Effector memory CD8-positive, alpha-beta T cell (primary cell): ENCODE measurements at places on chromosomes 5 and 9.
A peak's percentile ranks its signal among the peaks of the same experiment; 100 is the strongest.

DNA sequence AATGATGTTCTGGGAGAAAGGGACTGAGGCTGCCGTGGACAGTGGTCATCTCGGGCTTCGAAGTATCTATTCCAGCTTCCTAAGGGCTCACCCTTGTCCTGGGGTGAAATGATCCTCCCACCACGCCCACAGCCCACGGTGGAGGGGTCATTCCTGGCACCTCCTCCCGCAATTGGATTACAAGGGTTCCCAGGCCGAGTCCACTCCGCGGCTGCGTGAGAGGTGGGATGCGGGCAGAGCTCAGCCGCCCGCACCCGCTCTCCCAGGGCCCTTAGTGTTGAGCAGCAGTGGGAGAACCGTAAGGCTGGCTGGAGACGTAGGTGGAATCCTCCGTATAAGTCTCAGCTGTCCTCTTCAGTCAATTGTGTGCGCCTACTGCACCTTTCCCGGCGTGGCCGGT is 273.3 kb upstream of the ADAMTS16 start:
- DNase-seq, result no peak

GRCh38 chr5:65830856-65831255 is 95.5 kb upstream of the ERBIN start:
- no peak for DNase-seq

DNA sequence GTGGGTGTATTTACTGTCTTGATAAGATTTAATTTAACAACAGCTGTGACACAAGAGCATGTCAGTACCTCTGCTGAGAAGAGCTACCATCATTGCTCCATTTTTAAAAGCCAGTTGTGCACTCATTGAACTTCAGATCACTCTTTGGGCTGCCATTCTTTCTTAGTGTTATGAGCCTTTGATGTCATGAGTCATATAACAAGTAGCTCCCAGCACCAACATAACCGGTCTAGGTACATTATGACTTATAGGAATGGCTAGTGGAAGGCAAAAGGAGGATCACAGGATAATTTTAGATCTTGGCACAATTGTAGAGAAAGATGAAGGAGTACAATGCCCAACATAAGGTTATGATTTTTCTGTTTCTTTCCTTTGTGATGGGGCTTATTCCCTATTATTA is 170.8 kb upstream of the FBN2 start:
- no peak for DNase-seq

DNA sequence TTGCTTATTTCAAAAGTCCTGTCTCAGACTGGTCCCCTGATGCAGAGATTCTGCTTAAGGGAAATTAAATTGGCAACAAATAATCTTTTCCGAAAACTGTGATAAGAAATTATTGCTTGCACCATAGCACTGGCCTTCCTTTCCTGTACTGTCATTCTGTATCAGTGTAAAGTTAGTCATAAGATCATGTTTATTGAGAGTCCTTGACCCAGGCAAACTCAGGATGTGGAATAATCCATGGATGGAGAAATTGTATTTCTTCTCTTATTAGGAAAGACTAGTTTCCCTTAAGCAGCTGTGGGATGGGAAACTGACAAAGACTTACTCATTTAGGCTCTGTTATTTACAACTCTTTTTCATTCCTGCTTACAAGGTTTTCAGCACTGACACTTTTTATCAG is 83.0 kb upstream of the RANBP6 start:
- no peak for DNase-seq

- DNase-seq, result peak; percentile 4
Measured at GRCh38 chr5:73096239-73096575, 24.2 kb upstream of the TMEM171 start.

DNA sequence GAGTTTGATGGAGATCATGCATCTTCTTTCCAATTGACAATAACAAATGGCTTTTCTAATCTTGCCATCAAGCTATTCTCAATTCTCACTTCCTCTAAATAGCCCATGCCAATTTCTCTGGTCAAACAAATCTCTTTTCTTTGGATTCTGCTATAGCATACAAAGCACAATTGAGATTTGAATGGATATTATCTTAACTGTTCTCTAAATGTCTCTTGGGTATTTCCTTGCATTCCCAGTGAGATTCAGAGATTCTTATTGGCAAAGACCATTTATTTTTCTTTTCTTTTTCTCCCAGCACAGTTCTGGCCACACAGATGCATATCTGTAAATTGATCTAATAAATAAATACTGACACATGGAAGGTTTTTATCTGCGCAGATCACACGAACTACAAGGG is at the start of gene OR1N2:
Gene OR1N2, plus strand, starts transcription at position 301 of the 400 bp plus-strand sequence. CDS start 100 bp downstream, outside the sequence.
- DNase-seq, result no peak

DNA sequence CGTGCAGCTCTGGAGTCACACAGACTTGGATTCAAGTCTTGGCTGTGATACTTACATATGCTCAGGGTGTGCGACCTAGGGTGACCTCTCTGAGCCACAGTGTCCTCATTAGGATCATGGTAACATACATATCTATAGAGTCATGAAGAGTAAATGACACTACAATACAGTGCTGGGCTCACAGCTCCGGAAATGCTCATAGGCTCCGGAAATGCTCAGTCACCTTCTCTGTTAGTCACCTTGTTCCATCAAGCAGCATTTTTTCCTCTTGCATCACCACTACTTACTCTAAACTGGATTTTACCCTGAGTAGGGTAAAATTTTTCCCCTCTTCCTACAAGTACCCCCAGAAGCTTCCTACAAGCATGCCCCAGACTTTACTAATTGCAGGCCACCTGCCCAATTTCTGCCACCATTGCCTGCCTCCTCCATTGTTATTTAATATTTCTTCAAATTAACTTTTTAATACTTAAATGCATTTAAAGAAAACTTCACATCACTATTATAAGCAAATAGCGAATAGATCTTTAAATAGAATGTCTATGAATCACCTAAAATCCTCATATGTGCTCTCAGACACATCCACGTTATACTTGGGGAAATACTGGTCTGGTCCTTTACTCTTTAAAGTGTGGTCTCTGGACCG is 147.6 kb upstream of the SPRY4 start:
- peak; percentile 3 for DNase-seq
